ENCODE measurements at places on chromosomes 12 and 14. TPM values are rescaled to one million over a fixed set of nuclear protein-coding genes. Genes with fewer than 3 reads are reported as not detected.

DNA sequence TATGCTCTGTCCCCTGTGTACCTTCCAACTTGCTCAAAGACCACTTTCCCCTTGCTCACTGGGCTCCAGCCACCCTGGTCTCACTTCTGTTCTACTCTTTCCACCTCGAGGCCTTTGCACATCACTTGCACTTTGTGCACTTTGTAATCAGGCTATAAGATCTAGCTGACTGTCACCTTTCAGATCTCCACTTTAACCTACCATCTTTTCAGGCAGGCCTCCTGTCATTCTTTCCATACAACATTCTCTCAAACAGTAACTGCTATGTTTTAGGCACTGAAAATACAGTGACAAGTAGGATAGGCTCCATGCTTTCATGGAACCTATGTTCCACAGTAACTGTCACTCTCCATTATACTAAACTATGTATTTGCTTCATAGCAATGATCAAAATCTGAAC lies 14.0 kb downstream of the CPM start:
- H3K27ac ChIP-seq: no peak overlapping the region
- no peak overlapping the region for H3K4me3 ChIP-seq
- H3K36me3 ChIP-seq: no peaks in the 10 kb centered on the region
- no peak for DNase-seq

- no peaks in the 10 kb centered on the region for H3K27me3 ChIP-seq
- H3K4me3 ChIP-seq: no peak overlapping the region
- DNase-seq: no peak
- H3K4me1 ChIP-seq: no peaks in the 10 kb centered on the region
- no peak overlapping the region for H3K27ac ChIP-seq
- H3K36me3 ChIP-seq: no peaks in the 10 kb centered on the region
These were observed 166.3 kb downstream of the KIF26A start for GRCh38 chr14:104304451-104305351.

DNA sequence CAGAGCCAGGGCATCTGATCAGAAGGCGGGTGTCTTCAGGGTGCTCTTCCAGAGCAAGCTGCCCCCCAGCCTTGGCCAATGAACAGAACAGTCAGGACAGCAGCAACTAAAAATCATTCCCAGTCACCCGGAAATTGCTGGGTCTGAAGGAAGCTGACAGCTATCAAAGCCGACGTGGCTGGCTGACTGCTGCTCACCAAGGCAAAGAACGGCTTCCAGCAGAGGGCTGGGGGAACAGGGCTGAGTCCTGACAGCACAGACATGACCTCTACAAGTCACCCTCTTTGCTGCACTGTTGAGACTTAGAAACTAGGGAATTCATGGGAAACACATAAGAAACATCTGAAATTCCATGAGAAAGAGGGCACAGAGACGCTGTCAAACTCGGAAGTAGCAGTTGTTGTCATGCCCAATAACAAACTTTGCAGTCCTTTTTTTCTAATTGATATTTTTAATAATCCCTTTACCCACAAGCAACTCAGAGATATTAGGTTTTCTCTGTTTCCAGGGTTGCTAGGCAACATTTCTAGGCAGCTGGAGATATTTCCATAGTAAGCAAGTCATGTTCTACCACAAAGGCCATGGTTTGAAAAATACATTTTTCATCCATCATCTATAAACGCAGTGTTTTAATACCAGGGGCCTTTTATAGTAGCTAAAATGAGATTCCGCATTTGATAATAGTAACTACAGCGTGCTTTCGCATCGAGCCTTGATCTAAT lies 365.2 kb downstream of the SEC23A start:
- no peaks in the 10 kb centered on the region for H3K36me3 ChIP-seq
- no peak overlapping the region for H3K27ac ChIP-seq
- H3K4me3 ChIP-seq: no peak overlapping the region
- H3K27me3 ChIP-seq: no peaks in the 10 kb centered on the region

GRCh38 chr12:113589437-113589836 lies 117.8 kb upstream of the LHX5 start:
- H3K27me3 ChIP-seq: no peaks in the 10 kb centered on the region
- H3K36me3 ChIP-seq: no peaks in the 10 kb centered on the region
- no peak overlapping the region for H3K27ac ChIP-seq
- no peaks in the 10 kb centered on the region for H3K4me1 ChIP-seq
- DNase-seq: no peak

GRCh38 chr14:22448035-22448904 lies 140.8 kb downstream of the DAD1 start:
- no peak overlapping the region for H3K4me3 ChIP-seq
- no peak overlapping the region for H3K27ac ChIP-seq
- peaks cover 39% of the 10 kb centered on the region for H3K27me3 ChIP-seq
- DNase-seq: no peak
- H3K4me1 ChIP-seq: no peaks in the 10 kb centered on the region

DNA sequence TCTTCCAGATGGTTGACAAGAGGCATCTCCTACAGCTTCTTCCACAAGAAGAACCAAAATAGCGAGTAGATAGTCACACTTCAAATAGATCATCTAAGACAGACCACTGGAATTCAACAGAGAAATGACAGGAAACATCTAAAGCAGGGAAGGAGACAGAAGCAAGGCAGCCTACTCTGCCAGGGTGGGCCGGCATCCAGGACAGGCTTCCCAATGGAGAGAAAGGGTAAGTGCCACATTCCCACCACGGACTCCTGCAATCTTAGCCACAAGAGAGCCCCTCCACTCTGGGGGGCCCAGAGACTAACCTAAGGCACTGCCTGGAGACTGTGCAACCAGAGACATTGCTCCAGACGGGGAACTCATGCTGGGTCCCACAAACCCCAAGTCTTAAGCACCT lies 154.5 kb downstream of the NDUFA12 start:
- no peaks in the 10 kb centered on the region for H3K36me3 ChIP-seq
- H3K4me3 ChIP-seq: no peak overlapping the region

GRCh38 chr12:88723219-88723618 lies 142.9 kb upstream of the KITLG start:
- peak; percentile 36 for DNase-seq
- H3K27me3 ChIP-seq: no peaks in the 10 kb centered on the region
- H3K27ac ChIP-seq: no peak overlapping the region

DNA sequence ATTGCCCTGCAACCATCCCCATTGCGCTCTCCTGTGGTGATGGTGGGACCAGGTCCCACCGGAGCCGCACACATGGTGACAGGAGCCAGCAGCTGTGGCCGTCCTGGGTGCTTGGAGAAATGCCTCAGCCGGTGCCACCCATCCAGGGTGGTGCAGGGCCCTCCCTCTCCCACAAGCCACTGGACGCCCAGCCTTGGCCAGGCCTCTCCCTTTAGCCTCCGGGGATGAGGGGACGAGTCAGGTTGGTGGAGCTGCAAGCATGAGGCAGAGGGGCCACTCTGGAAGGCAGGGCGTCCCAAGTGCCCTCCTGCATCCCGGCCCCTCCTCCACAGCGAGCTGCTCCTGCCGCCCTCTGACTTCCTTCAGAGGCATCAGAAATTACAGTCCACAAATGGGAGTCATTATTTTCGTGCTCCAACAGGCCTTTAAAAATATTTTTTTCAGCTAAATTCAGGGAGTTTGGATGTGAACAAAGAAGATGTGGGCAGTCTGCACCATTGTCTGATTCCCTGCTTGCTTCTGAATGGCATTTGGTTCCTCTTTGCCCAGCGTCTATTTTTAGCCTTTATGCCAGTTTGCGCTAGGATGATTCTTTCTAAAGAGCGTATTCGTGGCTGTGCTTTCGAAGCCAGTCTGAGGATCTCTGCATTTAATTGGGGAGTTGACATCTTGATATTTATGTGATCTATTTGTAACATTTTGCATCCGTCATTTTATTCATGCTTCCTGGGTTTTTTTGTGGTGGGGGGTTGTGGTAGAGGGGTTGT lies 189.4 kb downstream of the ADGRD1 start:
- H3K36me3 ChIP-seq: no peaks in the 10 kb centered on the region
- H3K27ac ChIP-seq: no peak overlapping the region
- DNase-seq: no peak
- H3K4me1 ChIP-seq: no peaks in the 10 kb centered on the region
- H3K4me3 ChIP-seq: no peak overlapping the region
- H3K27me3 ChIP-seq: no peaks in the 10 kb centered on the region

GRCh38 chr12:115155665-115156645 lies 472.0 kb upstream of the TBX3 start:
- no peaks in the 10 kb centered on the region for H3K4me1 ChIP-seq
- H3K27me3 ChIP-seq: no peaks in the 10 kb centered on the region
- H3K4me3 ChIP-seq: no peak overlapping the region
- H3K27ac ChIP-seq: peak overlapping the region; percentile 55
- H3K36me3 ChIP-seq: no peaks in the 10 kb centered on the region

DNA sequence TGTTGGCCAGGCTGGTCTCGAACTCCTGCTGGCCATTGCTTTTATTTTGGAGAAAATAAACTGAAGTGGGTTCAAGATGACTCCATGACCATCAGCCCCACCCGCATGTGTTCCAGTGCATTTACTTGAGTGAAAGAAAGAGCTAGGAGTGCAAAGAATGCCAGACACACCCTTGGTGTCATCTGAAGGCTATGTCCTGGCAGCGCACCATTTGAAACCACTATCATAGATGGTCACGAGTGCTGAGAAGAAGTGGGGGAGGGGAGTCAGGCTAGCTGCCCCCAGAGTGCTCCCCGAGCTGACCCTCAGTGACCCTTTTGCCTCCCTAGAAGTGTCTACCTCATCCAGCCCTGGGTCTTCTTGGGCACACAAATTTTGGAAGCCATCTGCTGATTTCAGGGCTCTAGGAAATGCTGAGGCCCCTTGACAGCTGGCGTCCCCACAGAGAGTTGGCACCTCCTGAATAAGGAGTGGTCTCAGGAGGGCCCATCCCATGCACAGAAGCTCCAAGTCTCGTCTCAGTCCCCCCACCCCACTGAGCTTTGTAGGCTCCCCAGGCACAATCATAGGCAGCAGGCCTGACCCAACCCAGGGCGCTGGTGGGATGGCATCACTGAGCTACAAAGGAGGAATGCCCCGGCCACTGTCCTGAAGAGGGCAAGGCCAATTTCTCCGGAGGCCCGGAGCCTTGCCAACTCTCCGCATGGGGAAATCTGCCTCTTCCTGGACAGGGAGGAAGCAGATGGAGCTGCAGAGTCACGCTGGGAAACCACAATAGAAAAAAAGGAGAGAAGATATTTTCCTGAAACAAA lies 28.0 kb downstream of the PXN start:
- H3K27me3 ChIP-seq: no peaks in the 10 kb centered on the region
- H3K27ac ChIP-seq: peak overlapping the region; percentile 51
- no peak overlapping the region for H3K4me3 ChIP-seq

CCDC197 gene
- total RNA-seq: not detected

- H3K27me3 ChIP-seq: no peaks in the 10 kb centered on the region
- H3K4me1 ChIP-seq: no peaks in the 10 kb centered on the region
- DNase-seq: no peak
- no peak overlapping the region for H3K27ac ChIP-seq
- no peaks in the 10 kb centered on the region for H3K36me3 ChIP-seq
- H3K4me3 ChIP-seq: peak overlapping the region; percentile 56
These were observed 500 bp downstream of the GPR137C start for GRCh38 chr14:52553002-52553670.

SMARCD1 gene
- 28.1 TPM for total RNA-seq

DNA sequence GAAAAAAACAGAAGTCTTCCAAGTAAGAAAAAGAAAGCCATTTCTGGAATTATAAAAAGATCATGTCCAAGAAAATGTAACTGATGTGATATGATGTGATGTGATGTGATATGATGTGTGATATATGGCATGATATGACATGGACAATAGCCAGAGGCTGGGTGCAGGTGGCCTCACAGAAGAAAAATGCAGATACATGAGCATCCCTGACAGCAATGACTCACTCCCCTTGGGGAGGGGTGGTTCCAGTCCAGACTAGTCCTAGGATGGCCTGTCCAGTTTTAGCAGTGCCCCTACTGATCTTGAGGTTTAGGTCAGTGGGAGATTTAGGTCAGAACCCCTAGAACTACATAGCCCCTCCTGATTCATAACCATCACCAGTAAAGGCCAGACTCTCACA lies 3.5 kb upstream of the RHOJ start:
- H3K4me3 ChIP-seq: no peak overlapping the region
- H3K27ac ChIP-seq: no peak overlapping the region
- H3K27me3 ChIP-seq: no peaks in the 10 kb centered on the region
- no peaks in the 10 kb centered on the region for H3K4me1 ChIP-seq
- H3K36me3 ChIP-seq: no peaks in the 10 kb centered on the region
